Left ventricle myocardium inferior (tissue), 1 donor: ENCODE measurements at places on chromosomes 1 and 21.

DNA sequence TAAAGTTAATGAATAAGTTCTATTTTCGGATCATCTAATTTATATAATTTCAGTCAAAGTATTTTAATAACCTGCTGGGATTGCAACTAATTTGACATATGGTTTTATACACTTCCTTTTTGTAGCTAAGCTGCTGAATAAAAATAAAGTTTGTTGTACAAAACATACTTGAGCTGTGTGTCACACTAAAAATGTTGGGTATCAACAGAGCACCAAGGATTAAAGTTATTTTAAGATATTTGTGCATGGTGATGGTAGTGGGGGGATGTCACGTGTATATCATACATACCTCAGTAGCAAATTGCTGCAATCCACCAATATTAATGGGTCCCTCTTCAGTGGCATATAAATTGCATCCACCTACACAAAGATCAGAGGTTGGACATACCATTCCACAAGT is 199.6 kb downstream of the DPYD start:
- no peak for DNase-seq

DNA sequence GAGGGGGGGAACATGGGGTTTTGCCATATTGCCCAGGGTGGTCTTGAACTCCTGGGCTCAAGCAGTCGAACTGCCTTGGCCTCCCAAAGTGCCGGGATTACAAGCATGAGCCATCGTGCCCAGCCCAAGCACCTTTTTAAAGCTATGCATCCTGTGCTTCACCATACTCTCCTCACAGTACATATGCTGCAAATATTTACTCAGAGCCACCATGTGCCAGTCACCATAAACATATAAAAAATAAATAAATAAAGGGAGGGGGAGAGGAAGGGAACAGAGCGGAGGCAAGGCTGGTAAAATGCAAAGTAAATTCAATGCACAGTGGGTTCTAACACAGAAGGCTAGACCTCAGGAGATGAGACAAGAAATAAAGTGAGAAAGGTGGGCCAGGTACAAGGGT is 64.7 kb downstream of the CAPZB start:
- no peak for DNase-seq

DNA sequence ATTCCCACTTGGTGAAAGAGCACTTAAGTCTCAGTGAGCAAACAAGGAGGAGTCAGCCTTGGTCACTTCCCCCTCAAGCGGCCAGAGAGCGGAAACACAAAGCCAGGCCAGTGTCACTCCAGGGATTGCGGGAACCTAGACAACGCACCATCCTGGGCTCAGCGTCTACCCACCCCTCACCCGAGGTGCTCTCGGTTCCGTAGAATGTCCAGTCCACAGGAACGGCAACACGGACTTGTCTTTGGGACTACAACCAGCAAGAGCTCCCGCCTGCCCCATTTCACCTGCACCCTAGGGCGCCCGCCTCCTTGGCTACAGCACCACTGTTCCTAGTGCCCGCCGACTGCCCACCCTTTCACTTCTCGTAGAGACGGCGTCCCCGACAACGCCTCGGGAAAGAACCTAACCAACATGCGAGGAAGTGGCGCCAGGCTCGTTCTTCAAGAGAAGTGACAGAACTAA is 509 bp downstream of the GDAP2 start:
- DNase-seq: peak; percentile 48

DNA sequence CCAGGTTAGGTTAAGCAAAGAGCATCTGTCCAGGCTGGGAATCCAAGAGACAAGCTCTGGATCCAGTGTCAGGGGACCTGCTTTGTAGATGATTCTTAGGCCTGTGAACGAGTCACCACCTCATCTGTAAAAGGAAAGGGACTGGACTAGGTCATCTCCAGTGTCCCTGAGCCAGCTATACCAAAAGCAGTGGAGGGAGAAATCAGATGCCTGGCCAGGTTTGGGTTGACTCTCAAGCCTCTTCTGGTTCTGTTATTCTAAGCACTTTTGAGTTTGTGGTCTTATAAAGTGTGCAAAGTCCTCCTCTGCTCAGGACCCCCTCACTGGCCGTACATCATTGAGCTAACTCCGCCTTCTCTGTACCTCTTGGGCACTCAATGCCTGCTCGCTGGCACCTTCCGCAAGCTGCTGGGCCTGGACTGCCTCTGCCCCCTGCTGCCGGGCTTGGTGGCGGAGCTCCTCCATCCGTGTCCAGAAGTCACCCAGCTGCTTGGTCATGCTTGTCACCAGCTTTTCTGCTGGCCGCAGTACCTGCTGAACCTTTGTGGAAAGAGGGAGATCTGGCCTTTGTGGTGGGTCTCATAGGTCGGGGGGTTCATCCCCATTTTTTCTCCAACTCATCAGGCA is 33.6 kb downstream of the CAMK1G start:
- no peak for DNase-seq

- no peak for DNase-seq
These were observed 10.5 kb upstream of the TMEM61 start for GRCh38 chr1:54969879-54970278.

DNA sequence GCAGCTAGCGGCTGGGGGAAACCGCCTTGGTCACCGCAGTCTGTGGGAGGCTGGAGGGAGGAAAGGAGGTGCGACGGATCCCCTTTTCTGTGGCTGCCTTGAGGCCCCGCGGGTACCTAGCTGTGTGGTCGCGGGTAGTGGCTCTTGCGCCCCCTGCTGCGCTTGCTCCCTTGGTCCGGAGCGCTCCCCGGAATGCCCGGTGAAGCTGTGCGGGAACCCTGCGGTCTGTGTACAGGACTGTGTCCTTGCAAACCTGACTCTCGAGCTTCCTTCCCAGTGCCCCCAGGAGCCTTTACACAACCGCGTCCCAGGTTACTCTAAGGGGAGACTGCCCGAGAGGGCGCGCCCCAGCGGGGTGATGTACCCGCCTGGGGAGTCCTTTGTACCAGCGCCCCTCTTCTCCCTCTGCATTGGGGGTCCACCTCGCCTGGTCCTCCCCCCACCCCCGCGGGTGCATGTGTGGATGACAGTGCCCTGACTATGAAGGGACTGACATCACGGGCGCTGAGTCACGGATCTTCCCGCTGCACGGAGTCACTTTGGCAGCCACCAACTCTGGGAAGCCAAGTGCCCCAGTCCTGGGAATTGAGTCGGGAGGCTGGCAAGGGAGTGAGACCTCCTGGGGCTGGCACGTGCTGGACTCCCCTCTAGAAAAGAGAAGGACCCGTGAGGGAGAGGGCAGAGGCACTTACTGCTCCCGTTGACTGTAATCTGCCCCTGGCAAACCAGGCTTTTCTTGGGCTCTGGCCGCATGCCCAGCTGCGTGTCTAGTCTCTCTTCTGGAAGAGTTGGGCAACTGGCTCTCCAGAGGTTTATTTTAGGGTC is 816 bp downstream of the IL6R start:
- DNase-seq: peak; percentile 86

DNA sequence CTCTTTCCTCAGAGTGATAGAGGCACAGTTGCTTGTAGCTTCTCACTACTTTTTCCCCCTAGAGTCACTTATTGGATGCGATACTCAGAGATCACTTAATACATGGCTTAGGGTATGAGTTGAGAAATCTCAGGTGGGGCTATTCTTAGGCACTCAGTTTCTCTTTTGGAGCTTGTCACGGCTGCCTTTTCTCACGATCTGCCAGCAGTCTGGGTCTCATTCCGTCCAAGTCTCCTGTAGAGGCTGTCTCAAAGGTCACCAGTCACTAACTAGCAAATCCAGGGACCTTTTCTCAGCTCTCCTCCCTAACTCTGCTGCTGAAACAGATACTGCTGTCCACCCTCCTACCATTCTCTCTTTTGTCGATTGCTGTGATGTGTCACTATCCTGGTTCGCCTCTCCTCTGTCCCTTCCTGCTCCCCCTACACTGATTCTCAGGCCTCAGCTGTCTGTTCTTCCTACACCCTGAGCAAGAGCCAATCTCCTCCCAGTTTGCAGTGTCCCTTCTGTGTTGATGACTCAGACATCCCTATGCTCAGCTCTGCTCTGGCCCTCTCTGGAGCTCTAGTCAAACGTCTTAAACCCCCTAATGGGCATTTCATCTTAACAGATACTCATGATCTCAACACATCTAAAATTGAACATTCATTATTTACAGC is 12.4 kb downstream of the ATP1A2 start:
- DNase-seq: no peak

DNA sequence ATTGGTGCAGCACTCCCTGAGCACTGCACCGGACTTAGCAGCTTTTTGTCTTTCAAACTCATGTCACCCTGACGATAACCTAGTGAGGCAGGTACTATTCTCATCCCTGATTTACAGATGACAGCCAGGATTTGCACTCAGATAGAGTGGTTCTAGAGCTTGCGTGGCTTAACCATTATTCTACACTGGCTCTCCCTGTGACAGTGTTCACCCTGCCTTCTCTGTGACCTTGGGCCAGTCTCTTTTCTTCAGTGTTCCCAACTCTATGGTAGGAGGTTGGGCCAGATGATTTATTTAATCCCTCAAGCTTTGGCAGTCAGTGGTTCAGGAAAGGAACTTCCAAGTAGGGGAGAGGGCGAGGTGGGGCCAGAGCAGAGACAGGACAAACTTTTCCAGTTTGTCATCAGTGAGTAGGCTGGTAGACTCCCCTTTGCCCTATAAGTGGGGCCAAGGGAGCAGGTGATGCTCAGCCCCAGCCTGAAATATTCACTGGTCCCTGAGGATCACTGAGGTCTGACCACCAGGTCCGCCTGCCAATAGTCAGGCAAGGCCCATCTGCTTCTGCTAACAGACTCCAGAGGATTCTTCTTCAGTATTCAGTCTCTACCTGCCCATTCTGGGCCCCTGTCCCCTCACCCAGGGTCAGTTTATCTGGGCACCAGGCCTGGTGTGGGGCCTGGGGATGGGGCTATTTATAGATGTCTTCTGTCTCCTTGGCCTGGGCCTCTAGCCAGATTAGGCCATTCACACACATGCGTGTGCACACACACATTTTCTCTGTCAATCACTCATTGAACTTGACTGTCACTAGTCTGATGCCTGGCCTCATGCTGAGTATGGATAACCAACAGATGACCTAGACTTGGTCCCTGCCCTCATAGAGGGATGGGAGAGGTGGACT is 8.8 kb upstream of the FABP3 start:
- peak; percentile 62 for DNase-seq
